ENCODE measurements at places on chromosomes 3 and 15.

GRCh38 chr15:60720493-60721256, 241.7 kb upstream of the ICE2 start:
- DNase-seq: peak; percentile 55

GRCh38 chr3:160921020-160921635, 165.1 kb downstream of the PPM1L start:
- DNase-seq: no peak

DNA sequence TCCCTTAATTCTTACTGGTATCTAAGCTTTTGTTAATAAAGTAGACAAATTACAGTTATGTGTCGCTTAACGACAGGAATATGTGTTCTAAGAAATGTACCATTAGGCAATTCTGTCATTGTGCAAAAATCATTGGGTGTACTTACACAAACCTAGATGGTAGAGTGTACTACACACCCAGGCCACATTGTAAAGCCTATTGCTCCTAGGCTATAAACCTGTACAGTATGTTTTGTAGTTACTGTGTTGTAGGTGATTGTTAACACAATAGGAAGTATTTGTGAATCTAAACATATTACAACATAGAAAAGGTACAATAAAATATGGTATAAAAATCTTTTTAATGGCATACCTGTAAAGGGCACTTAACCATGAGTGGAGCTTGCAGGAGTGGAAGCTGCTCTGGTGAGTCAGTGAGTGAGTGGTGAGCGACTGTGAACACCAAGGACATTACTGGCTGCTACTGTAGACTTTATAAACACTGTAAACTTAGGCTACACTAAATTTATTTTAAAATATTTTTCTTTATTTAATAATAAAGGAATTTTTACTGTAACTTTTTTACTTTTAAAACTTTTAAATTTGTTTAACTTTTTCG, 47.4 kb downstream of the FSIP1 start:
- DNase-seq: no peak

DNA sequence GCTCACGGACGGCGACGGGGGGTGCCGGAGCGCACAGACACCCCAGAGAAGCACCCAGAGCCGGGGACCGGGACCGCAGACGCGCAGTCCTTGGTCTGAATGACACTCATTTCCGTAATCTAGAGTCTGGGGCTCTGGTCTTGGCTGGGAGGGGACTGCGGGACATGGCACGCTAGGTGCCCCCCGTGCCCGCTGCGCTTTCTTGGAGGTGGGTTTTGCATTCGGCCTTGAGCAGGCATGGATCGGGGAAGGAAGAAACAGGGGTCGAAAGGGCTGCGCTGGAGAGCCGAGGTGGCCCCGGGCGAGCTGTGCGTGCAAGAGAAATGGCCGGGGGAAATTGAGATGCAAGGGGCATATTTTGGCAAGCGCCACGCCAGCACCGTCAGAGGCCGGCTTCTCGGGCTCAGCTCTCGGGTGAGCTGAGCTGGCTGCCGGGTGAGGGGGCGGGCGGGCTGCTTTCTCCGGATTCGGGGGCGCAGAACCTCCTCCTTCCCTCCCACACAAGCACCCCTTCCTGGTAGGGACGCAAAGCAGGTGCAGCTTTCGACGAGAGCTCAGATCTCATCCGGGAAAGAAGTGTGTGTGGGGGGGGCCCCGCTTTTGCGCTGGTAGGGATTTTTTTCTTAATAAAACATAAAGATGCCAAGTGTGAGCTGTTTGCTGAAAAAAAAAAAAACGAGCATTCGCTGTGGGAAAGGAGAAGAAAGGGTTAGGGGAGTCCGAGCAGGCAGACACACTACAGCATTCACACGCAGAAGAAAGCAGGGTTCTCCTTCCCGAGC, 963 bp upstream of the NTRK3 start:
- no peak for DNase-seq

DNA sequence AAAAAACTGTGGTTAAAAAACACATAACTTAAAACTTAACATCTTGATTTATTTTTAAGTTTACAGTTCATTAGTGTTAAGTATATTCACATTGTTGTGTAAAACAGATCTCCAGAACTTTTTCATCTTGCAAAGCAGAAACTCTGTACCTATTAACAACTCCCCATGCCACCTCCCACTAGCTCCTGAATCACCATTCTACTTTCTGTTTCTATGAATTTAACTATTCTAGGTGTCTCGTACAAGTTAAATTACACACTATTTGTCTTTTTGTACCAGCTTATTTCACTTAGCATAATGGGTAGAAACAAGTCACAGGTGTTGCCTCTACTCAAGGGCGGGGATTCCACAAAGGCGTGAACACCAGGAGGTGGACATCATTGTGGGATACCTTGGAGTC, 43.2 kb downstream of the CRTC3 start:
- no peak for DNase-seq

DNA sequence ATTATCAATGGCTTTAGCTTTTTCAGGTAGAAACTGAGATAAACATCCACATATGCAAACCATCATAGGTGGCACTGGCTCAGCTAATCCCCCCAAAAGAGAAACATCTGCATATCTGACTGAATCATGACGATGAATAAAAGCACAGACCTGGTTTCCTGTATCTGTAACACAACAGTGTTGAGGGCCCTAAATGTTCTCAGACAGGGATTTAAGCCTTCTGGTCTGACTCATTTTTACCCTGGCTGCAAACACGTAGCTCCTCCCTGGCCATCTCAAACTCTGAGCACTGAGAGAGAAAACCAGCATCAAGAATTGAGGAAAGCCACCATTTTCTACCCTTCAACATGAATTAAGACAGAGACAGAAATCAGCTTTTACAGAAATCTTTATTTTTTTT, 35.2 kb downstream of the GLB1 start:
- no peak for DNase-seq

GRCh38 chr3:135170732-135171131, 375.7 kb downstream of the EPHB1 start:
- DNase-seq: no peak

DNA sequence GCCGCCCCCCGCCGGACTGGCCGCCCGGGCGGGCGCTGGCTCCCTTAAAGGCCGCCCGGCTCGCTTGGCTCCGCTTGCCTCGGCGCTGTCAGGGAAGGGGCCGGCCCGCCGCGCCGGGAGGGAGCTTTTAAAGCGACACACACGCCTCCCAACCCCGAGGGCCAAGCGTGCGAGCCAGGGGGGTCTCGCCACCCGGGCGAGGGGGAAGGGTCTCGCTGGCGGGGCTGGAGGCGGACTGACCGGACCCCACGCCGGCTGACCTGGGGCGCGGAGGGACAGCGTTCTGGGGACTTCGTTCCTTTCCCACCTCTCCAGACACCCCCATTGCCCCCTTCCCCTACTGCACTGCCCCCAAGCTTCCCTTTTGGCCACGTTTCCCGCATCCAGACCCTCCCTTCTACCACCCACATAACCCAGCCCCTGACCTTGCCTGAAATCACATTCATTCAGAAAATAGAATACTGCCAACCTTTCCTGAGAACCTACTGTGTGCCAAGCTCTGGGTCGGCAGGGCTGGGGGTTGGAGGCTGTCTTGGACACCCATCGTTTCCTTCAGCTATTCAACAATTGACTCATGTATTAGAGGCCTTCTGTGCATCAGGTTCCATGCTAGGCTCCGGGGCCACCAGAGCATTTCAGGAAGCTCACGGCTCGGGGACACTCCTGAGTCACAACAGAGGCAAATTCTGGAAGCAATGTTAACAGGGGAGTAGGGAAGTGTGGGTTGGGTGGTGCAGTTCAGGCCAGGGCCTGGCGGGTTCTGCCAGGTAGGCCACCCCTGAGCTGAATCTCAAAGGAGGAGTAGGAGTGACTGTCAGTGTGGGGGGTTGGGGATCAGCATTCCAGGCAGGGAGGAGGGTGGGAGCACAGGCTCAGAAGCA, at the start of gene INSYN1:
INSYN1 (minus strand) TSS at position 102 of the 881 bp plus-strand sequence. CDS start 2,221 bp downstream, outside the sequence.
- no peak for DNase-seq

DNA sequence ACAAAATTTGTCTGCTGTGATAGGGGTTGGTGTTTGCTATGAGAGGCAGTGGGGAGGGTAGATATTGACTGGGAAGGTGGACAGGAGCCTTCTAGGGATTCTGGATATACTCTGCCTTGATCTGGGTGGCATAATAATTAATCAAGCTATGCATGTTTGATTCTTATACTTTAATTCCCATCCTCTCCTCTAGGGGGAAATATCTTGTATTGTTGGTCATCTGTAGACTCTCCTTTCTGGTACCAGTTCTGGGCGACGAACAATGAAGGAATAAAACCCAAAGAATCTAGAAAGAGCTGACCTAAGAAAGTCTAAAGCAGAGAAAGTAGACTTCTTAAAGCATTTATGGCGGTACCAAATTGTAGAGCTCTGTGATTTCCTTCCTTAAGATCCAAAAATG, 198.2 kb upstream of the STRIT1 start:
- no peak for DNase-seq

GRCh38 chr3:131550562-131551465, 48.0 kb upstream of the MRPL3 start:
- DNase-seq: no peak

DNA sequence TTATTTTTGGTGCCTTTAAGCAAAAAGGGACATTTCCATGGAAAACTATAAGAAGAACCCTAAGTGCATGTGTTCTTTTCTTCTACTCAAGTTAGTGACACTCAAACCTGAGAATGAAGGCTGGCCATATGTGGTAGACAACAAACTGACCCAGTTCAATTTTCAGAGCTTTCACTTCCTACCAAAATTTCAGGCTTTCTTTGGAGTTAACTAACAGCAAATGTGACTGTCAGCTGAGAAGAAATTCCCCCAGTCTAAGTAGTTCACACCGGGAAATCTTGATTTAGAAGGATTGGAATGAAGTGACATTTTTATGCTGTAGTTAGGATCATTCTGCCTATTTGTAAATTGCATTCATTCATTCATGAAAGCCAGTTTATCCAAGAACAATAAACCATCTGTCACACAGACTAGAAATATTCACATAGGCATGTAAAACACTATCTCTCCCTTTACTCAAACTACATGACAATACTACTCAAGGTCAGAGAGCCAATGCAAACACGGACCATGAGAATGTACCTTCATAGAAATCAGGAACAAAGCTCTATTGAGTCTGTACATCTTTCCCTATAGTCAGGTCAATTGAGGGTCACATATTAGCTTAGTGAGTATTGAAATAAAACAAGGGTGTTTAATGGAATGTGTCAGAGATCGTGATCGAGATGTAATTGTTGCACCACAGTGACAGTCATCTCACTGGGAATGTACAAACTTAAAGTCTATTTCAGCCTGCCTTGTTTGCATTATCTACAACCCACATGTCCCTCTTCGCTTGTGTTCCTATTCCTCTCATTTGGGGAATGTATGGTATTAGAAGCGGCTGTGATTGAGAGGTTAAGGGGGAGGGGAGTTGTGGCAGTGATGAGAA, 113.8 kb upstream of the TGFBR2 start:
- DNase-seq: no peak

GRCh38 chr15:23860290-23861245, 173.5 kb upstream of the NDN start:
- no peak for DNase-seq

DNA sequence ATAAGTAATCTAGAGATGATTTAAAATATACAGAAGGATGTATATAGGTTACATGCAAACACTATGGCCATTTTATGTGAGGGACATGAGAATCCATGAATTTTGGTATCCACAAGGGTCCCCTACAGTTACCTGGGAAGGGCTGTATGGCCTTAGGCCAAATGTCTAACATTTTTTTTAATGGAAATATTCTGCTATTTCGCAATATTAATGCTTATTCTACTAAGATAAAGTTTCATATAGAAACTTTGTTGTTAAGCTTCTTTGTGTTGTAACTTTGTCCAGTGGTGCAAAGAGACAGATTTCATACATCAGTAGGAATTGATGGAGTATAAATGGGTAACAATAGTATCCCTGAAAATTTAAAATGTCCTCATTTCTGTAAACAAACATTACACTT, 233.4 kb upstream of the THBS1 start:
- DNase-seq: no peak

GRCh38 chr3:120153294-120153693, 59.0 kb upstream of the GSK3B start:
- DNase-seq: no peak
